ENCODE measurements at places on chromosomes 3 and 15.

- no peak overlapping the region for H3K27ac ChIP-seq
- H3K4me1 ChIP-seq = peaks cover 9% of the 10 kb centered on the region
- H3K27me3 ChIP-seq = no peaks in the 10 kb centered on the region
- H3K36me3 ChIP-seq = no peaks in the 10 kb centered on the region
- DNase-seq = no peak
Observed at GRCh38 chr3:113287111-113287802, 75.9 kb downstream of the BOC start.

DNA sequence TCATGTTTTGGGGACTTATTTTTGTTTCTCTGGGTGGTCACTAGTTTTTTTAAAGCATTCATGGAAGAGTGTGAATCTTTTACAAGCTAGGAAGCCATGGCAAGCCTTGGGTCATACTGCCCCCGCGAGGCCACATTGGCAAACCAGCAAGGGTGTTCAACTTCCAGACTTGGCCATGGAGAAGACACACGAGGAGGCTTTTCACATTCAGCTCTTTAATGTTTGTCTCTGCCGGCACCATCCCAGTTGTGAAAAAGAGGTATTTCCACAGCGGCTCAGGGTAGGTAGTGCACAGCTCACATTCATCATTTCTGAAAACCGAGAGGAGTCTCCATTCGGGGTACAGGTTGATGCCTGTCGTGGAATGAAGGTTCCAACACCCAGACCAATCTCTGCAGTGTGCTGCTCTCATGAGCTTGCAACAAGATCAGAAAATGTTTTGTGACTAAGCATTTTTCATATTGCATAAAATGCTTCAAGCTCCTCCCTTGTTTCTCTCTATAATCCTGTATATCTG is 7.7 kb downstream of the CCR5 start:
- peak; percentile 69 for DNase-seq
- H3K27ac ChIP-seq = no peak overlapping the region
- H3K36me3 ChIP-seq = no peaks in the 10 kb centered on the region
- H3K4me1 ChIP-seq = peaks cover 35% of the 10 kb centered on the region

GRCh38 chr3:158261371-158261991 is 151.6 kb downstream of the RSRC1 start:
- DNase-seq = no peak
- no peak overlapping the region for H3K27ac ChIP-seq
- no peak overlapping the region for H3K4me3 ChIP-seq
- H3K4me1 ChIP-seq = no peaks in the 10 kb centered on the region
- H3K27me3 ChIP-seq = no peaks in the 10 kb centered on the region
- peaks cover 13% of the 10 kb centered on the region for H3K36me3 ChIP-seq

DNA sequence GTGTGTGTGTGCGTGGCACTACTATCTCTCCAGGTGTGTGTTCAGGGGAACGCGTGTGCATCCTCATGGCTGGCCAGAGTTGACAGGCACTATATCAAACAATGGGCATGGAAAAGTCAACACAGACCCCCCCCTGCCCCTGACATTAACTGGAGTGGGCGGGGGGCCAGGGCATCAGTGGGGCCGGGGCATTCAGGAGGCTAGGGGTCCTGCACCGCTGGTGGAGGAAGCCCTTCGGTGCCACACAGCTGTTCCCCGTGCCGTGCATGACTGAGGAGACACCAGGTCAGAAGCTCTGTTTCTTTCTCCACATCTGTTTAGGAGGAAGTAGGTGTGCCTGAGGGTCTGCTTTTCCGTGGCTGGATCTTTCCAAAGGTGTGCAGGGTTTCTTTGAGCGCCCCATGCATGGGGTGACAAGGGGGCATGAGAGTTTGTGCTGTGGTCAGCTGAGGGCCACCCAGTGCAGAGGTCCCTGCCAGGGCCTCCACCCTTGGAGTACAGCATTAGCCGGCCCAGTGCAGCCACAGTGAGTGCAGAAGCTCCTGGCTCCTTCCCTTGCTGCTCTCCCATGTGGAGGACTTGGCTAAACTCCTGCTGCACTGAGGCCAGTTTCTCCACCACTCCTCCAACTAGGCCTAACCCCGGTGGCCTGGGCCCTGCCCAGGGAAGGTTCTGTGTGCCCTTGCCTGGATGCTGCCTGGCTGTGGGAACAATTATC is 7.5 kb downstream of the C3orf22 start:
- H3K4me3 ChIP-seq = no peak overlapping the region
- DNase-seq = no peak
- no peaks in the 10 kb centered on the region for H3K4me1 ChIP-seq
- no peaks in the 10 kb centered on the region for H3K36me3 ChIP-seq

- peaks cover 14% of the 10 kb centered on the region for H3K27me3 ChIP-seq
- no peak overlapping the region for H3K27ac ChIP-seq
- no peaks in the 10 kb centered on the region for H3K4me1 ChIP-seq
Observed at GRCh38 chr3:186316666-186317260, 45.3 kb downstream of the DGKG start.

DNA sequence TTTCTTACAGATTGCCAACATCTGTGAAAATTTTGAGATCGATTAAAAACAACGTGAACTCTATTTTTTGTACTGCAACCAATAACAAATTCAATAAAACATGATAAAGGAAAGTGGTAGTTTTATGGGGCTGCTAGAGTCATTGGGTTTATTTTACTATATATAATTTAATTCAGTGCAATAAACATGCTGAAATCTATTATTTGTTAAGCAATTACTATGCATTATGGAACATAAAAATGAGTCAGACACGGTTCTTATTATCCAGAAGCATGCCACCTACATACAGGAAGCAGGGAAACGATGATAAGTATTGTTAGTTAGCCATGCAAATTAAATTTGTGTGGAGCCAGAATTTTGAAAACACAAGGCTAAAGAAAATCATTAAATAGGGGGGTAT is 27.2 kb downstream of the NPHP3 start:
- no peak for DNase-seq
- no peaks in the 10 kb centered on the region for H3K27me3 ChIP-seq
- no peaks in the 10 kb centered on the region for H3K4me1 ChIP-seq
- H3K36me3 ChIP-seq = peaks cover 3% of the 10 kb centered on the region
- no peak overlapping the region for H3K4me3 ChIP-seq

- DNase-seq = no peak
- no peak overlapping the region for H3K27ac ChIP-seq
- peaks cover 7% of the 10 kb centered on the region for H3K27me3 ChIP-seq
- H3K36me3 ChIP-seq = no peaks in the 10 kb centered on the region
Observed at GRCh38 chr15:79244876-79245275, 37.6 kb upstream of the ANKRD34C start.

DNA sequence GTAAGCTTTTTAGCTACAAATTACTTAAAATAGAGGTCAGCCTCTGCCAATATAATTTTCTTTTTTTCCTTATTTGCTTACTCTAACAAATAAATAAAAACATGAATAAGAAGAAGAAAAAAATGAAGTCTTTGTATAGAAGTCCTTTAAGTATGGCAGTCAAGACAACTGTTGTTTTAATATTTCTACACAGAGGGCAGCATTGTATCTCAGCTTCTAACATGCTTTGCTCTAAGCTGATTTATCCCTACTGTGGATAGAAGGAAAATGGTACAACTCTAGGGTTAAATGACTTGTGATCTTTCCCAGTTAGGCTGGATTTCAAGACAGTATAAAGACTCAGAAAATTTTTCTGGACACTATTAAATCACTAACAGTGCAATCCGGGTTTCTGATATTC is 104.3 kb upstream of the MEIS2 start:
- H3K36me3 ChIP-seq = no peaks in the 10 kb centered on the region
- no peak overlapping the region for H3K27ac ChIP-seq
- H3K27me3 ChIP-seq = no peaks in the 10 kb centered on the region
- H3K4me1 ChIP-seq = no peaks in the 10 kb centered on the region

GRCh38 chr3:12149029-12149428 is 9.7 kb downstream of the TIMP4 start:
- no peak overlapping the region for H3K27ac ChIP-seq
- no peak overlapping the region for H3K4me3 ChIP-seq
- H3K4me1 ChIP-seq = no peaks in the 10 kb centered on the region
- no peak for DNase-seq
- H3K36me3 ChIP-seq = no peaks in the 10 kb centered on the region
- peaks cover 16% of the 10 kb centered on the region for H3K27me3 ChIP-seq

GRCh38 chr3:124599147-124599765 is 131.0 kb upstream of the UMPS start:
- no peaks in the 10 kb centered on the region for H3K36me3 ChIP-seq
- H3K4me1 ChIP-seq = no peaks in the 10 kb centered on the region
- H3K27me3 ChIP-seq = peaks cover 8% of the 10 kb centered on the region
- H3K27ac ChIP-seq = no peak overlapping the region
- no peak overlapping the region for H3K4me3 ChIP-seq
- DNase-seq = no peak

DNA sequence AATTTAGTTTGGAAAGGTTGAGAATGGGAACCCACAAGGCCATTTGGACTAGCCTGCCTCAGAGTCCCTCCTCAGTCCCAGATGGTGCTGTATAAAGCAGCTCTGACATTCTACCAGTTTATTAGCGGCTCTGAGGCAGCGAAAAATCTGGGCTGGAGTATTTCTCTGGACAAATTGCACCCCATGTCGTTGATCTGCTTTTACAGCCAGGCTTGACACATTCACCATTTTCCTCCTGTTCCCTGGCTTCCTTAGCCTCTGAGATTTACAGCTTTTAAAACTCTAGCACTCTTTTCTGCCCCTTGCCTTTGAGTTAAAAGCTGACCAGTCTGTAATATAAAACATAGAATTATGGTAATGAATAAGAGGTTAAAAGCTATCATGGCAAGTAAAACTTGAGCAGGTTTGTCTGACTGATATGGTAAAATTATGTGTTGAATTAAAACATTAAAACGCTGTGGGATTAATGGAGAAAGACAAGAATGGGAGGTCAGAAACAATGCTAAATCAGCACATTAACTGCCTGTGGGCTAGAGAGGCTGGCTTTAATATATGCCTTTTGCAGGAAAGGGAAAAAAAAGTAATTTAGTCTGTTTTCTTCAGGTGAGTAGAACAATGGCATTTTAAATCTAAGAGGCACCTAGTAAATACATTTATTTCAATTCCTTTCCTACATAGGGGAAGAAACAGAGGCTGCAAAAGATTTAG is 131.2 kb downstream of the MCTP2 start:
- DNase-seq = no peak
- H3K4me3 ChIP-seq = no peak overlapping the region
- peaks cover 7% of the 10 kb centered on the region for H3K36me3 ChIP-seq
- H3K4me1 ChIP-seq = peaks cover 5% of the 10 kb centered on the region

- peak overlapping the region; percentile 2 for H3K27ac ChIP-seq
- H3K4me1 ChIP-seq = peaks cover 56% of the 10 kb centered on the region
- peak; percentile 35 for DNase-seq
- no peaks in the 10 kb centered on the region for H3K27me3 ChIP-seq
Observed at GRCh38 chr3:30475038-30475808, 131.2 kb upstream of the TGFBR2 start.

- H3K4me1 ChIP-seq = no peaks in the 10 kb centered on the region
- H3K27ac ChIP-seq = no peak overlapping the region
- peaks cover 27% of the 10 kb centered on the region for H3K27me3 ChIP-seq
- no peak for DNase-seq
- H3K4me3 ChIP-seq = no peak overlapping the region
Observed at GRCh38 chr3:148940983-148941382, 50.4 kb upstream of the GYG1 start.

DNA sequence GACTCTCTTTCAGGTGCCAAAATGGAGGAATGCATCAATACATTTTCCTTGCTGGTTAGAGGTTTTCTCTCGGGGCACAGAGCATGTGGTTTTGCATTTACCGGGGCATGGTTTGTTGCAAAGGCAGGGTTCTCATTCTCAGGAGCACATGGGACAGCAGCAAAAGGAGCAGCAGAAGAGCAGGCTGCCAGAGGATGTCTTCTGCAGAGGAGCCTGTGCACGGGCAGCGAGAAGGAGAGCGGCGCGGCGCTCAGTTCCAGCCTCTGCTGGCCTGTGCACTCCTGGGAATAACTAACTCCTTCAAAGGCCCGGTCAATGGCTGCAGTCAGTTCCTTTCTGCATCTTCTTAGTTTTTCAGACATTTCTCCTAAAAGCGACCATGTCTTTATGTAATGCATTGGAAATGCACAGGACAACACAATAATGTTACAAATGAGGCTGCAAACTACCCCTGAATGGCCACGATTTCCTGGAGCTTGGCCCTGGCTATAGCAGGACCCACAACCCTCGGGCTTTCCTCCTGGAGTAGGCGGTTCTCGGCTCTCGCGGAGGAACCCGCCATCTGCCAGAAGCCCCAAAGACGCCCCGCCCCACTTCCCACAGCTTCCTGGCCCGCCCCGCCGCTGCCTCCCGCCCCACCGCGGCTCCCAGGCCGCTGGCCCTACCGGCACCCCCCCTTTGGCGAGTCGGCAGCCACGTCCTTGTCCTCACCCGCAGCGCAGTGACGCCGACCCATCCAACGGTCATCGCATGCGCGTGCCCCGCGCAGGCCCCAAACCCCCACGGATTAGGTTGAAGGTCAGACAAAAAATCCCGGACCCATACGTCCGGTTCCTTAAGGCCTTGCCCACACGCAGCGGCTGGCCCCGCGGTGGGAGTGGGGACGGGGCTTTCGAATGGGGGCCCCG is at the start of gene C3orf62:
Gene C3orf62 (minus strand): TSS at position 758 of the 908 bp plus-strand sequence. CDS start 360 bp downstream, at position 398.
- DNase-seq = peak; percentile 86
- H3K36me3 ChIP-seq = peaks cover 4% of the 10 kb centered on the region
- H3K4me1 ChIP-seq = peaks cover 33% of the 10 kb centered on the region
- H3K27me3 ChIP-seq = no peaks in the 10 kb centered on the region

DNA sequence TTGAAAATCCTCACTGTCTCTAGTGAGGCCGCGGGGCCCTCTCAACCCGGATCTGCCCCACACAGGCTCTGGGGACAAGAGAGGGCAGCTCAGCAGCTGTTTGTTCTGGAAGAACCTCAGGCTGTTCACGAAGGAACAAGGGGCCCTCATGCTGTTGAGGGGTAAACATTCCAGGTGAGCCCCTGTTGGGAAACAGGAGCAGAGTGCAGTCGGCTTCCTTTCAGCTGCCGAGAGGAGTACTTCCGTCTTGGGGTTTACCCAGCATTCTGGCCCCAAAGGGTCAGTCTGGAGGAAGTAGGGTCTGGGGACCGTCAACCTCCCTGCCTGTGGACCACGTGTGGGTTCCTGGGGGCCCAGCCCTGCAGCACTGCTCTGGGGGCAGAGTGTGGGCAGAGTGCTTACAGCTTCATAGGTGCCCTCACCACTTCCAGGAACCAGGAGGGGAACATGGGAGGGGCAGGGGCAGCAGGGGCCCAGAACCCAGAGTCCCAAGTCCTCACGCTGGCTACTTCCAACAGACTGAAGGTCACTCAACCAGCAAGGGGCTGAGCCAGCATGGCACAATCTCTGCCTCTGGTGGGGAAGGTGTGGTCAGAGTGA is 49.2 kb upstream of the CTSH start:
- no peak for DNase-seq
- no peaks in the 10 kb centered on the region for H3K36me3 ChIP-seq
- no peak overlapping the region for H3K4me3 ChIP-seq
- H3K4me1 ChIP-seq = no peaks in the 10 kb centered on the region

- peaks cover 37% of the 10 kb centered on the region for H3K27me3 ChIP-seq
- H3K4me1 ChIP-seq = no peaks in the 10 kb centered on the region
- no peak for DNase-seq
- no peak overlapping the region for H3K27ac ChIP-seq
- H3K36me3 ChIP-seq = no peaks in the 10 kb centered on the region
Observed at GRCh38 chr3:197367081-197367780, 68.8 kb upstream of the DLG1 start.

GRCh38 chr3:5145120-5145519 is 23.0 kb downstream of the ARL8B start:
- no peak overlapping the region for H3K27ac ChIP-seq
- H3K4me1 ChIP-seq = peaks cover 41% of the 10 kb centered on the region
- peaks cover 39% of the 10 kb centered on the region for H3K36me3 ChIP-seq
- H3K27me3 ChIP-seq = no peaks in the 10 kb centered on the region
- no peak overlapping the region for H3K4me3 ChIP-seq
- DNase-seq = no peak
